Muscle of leg (tissue), 16 donors: ENCODE measurements at places on chromosomes 3 and 15.

DNA sequence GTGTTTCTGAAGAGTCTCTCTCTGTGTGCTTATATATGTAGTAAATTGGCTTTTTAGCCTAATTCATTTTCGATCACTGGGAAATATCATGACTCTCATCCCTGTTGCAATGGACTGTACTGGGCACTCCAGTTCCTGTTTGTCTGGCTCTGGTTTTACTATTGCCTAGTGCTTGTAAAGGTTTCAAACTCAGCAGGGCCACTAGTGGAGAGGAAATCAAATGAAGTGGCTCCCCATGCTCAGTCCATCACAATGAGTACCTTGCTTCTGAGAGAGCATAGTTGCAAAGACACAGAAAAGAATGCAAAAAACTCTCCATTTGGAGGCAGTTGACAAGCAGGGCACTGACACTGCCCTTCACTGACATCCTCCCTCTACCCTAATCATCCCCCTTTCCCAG, 167.8 kb downstream of the TAFA4 start:
- no peak for DNase-seq

DNA sequence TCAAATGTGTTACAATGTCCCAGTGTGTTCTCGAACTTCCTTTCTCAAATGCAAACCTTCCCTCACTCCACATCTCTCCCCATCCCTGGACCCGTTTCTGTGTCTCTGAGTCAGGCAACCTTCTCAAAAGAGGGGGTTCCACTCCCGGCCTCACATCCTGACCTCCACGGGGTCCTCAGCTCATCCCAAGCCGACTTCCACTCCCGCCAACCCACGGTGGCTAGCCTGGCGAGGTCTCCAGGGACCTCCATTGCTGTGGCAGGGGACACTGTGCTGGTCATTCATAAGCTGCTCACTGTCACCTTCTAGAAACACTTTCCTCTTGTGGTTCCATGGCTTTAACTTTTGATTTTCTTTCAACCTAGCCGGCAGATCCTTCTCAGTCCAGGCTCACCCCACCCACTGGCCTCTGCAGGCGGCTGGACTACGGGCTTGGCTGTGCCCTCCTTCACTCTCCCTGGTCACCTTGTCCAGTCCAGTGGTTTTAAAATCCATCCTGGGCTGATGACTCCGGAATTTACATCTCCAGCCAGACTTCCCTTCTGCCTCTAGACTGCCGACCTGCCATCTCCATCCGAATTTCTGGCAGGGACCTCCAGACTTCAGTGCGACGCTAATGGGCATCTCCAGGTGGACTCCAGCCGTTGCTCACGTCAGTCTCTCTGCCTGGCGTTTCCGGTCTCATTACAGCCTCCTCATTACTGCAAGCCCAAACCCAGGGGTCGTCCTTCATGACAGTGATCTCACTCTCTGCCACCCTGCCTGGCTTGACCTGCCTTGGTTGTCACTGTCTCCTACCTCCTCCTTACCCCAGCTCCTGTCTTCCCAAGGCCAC, 20.0 kb downstream of the ABTB1 start:
- DNase-seq, result no peak

- no peak for DNase-seq
These were observed 50.0 kb upstream of the ZNF280D start for GRCh38 chr15:56783156-56783856.

GRCh38 chr15:99109555-99110021, 4.7 kb downstream of the SYNM start:
- DNase-seq, result no peak

- DNase-seq, result peak; percentile 31
These were observed 1.6 kb upstream of the CISH start for GRCh38 chr3:50612970-50613846.

DNA sequence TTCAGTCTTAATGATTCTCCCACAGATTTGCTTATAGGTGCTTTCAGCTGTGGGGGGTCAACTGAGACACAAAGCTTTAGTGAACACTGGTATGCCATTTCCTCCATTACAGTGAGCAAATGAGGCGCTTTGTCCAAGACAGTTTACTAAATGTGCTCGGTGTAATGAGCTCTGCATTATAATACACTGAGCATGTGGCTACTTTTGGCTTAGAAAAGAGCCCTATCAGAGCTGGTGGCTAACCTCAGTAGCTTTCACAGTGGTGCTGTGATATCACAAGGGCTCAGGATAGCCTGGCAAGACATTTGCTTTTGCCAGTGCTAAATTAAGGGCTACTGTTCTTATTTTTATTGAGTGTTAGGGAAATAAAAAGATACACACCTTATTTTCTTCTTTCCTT, 749.7 kb upstream of the ARPP21 start:
- DNase-seq, result no peak

DNA sequence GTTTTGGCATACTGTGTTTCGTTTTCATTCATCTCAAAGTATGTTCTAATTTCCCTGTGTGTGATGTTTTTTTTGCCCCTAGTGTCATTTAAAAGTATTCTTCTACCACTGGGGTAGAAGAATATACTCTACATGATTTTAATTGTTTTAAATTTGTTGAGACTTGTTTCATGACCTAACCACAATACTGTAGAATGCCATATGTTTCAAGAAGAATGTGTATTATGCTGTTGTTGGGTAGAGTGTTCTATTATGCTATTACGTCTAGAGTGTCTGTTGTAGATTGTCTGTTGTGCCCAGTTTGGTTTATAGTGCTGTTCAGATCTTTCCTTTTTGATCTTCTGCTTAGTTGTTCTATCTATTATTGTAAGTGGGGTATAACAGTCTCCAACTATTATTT, 36.4 kb downstream of the PLSCR4 start:
- DNase-seq, result no peak

DNA sequence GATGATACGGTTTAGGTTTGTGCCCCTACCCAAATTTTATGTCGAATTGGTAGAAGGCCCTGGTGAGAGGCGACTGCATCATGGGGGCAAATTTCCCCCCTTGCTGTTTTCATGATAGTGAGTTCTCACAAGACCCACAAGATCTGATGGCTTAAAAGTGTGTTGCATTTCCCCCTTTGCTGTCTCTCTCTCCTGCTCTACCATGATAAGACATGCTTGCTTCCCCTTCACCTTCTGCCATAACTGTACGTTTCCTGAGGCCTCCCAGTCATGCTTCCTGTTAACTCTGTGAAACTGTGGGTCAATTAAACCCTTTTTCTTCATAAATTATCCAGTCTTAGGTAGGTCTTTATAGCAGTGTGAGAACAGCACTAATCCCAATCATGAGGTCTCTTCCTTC, 381.2 kb downstream of the RSL24D1 start:
- no peak for DNase-seq

DNA sequence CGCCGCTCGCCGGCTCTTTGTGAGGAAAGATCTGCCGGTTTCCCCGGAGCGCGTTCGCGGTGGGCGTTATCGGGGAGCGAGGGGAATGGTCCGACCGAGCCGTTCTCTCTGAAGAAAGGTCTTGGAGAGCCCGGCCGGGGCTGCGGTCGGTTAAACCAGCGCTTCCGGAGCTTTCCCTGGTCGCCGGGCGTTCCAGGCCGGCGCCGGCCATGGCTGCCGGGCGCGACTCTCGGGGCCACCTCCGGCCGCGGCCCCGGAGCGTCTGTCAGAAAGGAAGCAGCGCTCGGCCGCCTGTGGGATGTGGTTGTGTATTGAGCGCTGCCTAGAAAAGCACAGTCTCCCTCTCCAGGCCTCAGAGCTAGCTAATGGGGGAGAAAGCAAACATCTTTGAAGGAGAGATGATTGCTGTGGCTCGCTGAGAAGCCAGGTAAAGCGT, 731 bp downstream of the FYTTD1 start:
- DNase-seq, result peak; percentile 84

DNA sequence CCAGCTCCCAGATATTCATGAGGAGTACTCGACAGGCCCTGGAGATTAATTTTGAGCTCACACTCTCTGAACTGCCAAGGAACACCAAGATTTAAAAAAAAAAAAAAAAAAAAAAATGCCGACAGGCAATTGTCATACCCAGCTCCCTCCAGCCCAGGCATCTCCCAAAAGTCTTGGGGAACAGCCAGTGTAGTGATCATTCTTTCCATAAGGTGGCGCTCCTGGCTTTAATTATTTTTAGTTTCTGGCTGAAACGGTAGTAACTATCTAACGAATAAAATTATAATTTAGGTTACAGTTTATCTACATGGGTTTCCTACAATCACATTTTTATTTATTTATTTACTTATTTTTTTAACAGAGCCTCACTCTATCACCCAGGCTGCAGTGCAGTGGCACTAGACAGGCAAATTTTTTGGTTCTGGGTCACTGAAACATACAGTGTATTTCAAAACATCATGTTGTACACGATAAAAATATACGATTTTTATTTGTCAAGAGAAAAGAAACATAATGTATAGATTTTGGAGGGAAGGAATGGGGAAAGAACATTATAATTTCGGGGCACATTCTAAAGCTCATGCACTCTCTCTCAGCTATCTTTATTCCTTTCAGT, 157.3 kb downstream of the ADAMTS9 start:
- peak; percentile 83 for DNase-seq

DNA sequence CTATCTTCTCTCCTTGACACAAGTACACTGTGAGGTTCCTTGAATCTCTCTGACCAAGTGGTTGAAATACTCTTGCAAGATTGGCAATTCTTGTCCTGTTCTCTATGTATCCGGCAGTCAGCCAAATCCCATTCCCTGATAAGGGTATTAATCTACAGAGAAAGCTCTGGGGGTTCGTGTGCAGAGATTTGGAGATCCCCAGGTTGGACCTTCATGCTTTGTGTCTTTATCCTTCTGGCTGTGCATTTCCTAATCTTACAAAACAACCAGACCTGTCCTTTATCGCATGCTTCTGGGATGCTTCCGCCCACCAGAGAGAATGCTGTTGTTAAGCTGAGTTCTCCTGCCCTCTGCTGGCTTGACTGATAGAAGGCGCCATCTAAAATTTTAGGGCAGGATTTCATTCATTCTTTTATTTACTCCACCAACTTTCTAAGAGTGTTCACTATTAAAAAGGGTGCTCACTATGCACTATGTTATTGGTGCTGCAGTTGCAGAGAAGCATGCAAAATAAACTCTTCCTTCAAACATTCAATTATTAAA, 8.6 kb upstream of the SST start:
- peak; percentile 46 for DNase-seq

- DNase-seq, result peak; percentile 58
These were observed 227.2 kb downstream of the ADAMTS17 start for GRCh38 chr15:100114571-100114970.

- DNase-seq, result peak; percentile 49
These were observed 4.4 kb upstream of the IQSEC1 start for GRCh38 chr3:13077431-13078162.

DNA sequence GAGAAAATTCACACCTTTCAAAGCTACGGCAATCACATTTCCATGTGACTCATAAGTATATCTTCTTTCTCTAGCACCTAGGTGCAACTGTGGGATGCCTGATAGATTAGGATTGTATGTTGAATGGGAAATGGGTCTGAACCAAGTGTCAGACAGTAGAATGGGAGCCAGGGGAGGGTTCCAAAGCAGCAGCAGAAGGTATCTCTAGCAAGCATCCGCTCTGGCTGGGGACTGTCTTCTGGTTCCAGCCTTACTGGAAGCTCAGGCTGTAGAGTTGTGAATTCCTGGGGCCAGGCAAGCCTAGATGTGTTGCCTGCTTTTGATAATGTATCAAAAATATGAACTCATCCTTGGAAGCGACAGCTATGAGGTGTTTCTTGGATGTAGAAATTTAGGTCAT, 2.1 kb upstream of the CHL1 start:
- peak; percentile 35 for DNase-seq

DNA sequence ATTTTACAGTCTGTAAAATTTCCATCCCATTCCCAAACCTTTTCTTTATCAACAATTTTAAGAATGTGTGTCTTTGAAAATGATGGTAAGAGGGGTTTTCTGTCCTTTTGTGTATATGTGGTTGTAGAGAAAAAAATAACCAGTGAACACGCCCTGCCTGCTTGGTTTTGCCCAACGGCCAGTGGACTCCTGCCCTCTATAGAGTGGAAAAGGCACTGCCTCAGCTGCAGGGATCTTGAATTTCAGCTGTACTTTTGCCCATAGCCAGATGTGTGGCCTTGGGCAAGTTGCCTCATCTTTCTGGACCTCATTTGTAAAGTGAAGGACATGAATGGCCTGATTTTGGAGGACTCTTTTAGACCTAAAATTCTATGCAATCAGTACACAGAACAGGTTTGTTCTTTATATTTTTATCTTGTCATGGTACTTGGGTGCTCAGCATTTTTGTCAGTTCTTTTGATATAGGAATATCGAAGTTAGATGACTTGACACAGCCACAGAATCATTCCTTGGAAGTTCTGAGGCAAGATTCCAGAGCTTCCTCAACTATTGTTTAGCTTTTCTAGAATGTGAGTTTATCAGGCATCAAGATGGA, 81.0 kb downstream of the CLDN11 start:
- peak; percentile 4 for DNase-seq

GRCh38 chr3:15204005-15204404, 2.0 kb upstream of the CAPN7 start:
- no peak for DNase-seq

DNA sequence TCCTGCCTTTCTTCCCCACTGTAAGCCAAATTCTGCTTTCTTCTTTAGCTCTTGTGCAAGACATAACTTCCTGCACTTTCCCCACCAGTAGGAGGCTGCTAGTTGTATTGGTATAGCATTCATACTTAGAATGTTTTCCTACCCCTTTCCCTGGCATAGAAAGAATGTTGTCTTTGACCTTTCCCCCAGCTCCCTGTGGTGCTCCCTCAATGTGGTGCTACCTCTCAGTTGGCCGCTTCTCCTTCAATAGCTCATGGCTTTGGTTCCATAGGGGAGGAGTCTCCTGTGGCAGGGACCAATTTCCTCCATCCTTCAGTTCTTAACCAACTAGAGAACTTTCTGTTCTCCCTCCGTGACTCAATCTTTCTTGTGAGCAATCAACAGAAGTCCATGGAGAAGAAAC, 67.5 kb upstream of the AKAP13 start:
- no peak for DNase-seq

DNA sequence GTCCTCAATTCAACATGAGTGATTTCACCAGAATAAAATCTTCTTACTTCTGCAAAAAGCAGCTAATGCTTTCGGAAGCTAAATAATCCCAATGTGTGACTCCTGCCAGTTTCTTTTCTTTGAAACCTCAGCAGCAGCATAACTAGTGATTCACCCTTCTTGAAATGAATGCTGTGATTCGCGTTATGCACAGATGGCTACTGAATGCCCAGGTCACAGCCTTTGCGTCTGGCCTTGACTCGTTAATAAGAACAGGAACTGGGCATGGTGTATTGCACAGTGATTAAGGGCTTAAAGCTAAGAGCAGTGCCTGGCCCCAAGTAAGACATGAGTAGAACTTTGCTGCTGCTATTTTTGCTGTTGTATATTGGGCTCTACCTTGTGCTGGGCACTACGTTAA, 19.0 kb downstream of the CGNL1 start:
- peak; percentile 73 for DNase-seq

DNA sequence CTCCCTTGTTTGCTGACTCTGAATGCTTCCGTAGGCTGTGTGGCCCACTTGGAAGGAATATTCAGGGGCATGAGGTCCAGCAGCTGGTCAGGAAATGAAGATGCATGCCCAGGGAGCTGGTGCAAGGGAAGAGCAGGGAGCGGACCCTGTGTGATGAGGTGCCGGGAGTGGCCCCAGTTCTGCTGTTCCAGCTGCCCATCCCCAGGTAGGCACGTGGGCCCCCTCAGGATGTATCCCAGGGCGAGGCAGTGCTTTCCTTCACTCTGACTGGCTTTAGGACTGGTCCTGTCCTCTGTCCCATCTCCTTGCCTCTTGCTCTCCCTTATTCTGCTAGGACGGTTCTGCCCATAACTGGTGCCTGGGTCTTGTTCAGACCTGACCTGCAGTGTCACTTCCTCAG, 1.1 kb upstream of the FAM3D start:
- no peak for DNase-seq

- no peak for DNase-seq
These were observed 7.0 kb downstream of the ARIH1 start for GRCh38 chr15:72481015-72481659.
